Lower leg skin (tissue), 4 donors: ENCODE measurements at places on chromosomes 6 and 20. TPM values are rescaled to one million over a fixed set of nuclear protein-coding genes. Genes with fewer than 3 reads are reported as not detected.

- no peak for DNase-seq
These were observed 98.3 kb downstream of the SOD2 start for GRCh38 chr6:159594750-159595117.

DNA sequence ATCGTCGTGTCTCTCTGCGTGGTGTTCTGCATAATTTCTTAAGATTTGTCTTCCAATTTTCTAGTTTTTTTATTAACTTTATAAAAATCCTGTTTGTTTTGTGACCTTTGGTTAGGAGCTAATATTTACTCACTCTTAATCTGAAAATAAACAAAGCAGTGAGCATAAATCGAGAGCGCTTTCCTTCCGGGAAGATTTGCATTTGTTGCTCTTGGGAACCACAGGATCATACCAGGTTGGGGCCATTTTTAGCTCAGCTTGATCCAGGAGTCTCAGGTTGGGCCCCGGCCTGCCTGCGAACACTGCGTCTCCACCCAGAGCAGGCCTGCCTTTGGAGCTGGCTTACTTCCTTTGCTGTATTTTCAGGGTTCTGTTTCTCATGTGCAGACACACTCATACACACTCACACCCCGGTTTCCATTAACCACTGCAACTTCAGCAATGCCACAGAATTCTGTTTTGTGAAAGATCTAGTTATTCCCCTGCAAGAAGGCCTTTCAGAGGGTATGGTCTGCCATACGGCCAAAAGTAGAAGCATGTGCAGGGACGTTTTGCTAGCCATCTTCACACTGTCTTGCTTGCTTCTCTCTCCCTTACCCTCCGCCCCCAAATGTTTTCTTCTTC lies 17.3 kb downstream of the BPHL start:
- DNase-seq: no peak

The TMEM170B gene
- 1.8 TPM for total RNA-seq

GRCh38 chr6:114439411-114439810 lies 96.6 kb upstream of the HS3ST5 start:
- no peak for DNase-seq

The STMND1 gene
- 1.2 TPM for total RNA-seq

The SLCO4A1 gene
- 82.8 TPM for total RNA-seq

The CLPSL2 gene
- total RNA-seq: not detected

The RAB44 gene
- total RNA-seq: 0.65 TPM

- no peak for DNase-seq
These were observed 64.4 kb downstream of the PTPN1 start for GRCh38 chr20:50574586-50574985.

DNA sequence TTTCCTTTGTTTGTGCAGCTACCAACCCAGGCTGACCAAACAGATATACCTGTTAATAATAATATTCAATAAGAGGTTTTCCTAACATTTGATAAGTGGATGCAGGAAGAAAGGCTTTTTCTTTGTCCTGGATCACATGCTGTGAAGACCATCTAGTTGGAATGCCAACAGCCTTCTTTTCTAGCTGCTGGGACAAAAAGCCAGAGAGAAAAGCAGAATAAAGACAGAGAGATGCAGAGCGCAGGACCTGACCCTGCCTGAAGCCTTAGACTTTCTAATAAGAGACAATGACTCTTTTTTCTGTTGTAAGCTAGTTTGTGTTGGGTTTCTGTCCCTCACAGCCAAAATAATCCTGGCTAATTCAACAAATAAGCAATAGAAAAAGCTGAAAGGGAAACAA lies 308.2 kb downstream of the PHF3 start:
- DNase-seq: no peak

DNA sequence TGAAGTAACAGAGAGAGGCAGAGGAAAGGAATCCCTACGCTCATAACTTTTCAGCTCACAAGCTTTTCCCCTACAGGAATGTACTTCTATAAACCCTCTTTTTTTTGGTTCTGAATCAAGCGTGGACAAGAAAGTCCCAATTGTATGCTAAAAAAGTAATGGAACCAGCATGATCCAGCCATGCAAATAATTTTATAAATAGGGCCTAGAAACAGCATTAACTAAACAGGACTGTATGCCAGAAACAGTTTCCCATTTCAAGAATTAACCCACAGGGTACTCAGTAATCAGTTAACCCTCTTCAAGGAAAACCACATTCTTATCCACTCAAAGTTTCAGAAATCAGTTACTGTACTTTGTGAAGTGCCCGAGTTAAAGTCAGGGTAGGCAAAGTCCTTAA lies 87.0 kb upstream of the HMGCLL1 start:
- no peak for DNase-seq

GRCh38 chr20:9460518-9460917 lies 53.9 kb upstream of the LAMP5 start:
- no peak for DNase-seq

GRCh38 chr20:1577906-1578305 lies 20.4 kb upstream of the SIRPD start:
- DNase-seq: no peak

DNA sequence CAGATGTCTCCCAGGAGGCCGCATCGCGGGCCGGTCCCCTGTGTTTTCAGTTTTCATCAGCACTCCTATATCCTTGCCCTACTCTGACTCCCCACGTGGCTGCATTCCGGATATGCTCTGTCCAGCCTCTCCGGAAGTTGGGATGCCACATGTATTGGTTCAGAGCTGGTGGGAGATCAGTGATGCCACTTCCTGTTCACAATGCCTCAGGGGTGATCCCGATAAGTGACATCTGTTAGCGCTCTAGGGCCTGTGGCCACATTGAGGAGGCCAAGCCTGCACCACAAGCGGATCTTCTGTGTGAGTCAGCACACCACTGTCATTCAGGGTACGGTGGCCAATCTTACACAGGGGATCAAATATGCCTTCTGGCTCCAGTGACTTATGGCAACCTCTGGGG lies 57.8 kb downstream of the PPP1R3G start:
- DNase-seq: no peak

DNA sequence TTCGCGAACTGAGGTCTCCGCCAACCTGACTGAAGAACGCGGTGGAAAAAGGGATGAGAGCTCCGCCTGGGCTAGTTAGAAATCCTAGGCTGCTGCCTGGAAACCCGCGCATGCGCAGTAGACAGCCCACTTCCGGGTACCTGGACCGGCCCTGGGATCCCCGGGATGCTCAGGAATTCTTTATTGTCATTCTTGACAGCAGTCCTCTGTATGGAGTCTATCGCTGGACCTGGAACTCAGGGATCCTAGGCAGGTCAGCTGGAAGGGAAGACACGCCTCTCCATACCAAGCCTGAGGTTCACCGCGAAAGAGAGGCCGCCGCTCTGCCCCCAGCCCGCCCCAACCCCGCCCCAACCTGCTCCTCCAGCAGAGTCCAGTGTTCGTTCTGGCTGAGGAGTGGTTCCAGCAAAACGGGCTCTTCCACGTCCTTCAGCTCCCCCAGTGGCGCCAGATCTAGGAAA lies 1379.2 kb upstream of the DEFB115 start:
- no peak for DNase-seq

DNA sequence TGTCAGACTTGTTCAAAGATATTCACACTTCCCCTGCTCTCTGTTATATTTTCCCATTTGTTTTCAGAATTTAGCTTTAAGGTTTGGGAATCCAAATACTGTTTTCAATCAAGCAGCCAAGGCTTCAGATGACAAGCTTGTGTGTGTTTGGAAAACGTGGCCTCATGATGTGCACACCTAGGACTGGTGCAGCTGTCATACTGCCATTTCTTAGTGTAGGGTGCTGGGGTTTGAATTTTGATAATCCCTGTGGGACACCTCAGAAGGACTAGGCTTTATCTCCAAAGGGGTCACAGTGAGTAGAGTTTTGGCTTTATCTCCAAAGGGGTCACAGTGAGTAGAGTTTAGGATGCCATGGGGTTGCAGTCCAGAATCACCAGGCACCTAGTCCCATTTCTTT lies 65.3 kb upstream of the JAG1 start:
- no peak for DNase-seq

DNA sequence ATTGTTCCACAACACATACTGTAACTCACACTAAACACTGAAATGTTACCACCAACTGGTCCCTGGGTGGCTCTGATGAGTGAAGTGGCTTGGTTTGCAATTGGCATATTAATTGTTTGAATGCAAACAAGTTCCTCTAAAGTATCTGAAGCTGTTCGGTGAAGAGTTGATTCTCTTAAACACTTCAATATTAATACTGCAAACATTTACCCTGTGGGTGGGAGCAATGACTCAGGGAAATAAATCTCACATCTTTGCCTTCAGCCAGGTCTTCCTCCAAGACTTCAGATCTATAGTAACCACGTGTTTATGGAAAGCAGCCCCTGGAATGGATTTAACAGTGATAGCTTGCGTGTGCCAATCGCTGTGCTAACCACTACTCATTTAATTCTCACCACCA lies 176.0 kb downstream of the MAFB start:
- DNase-seq: no peak

DNA sequence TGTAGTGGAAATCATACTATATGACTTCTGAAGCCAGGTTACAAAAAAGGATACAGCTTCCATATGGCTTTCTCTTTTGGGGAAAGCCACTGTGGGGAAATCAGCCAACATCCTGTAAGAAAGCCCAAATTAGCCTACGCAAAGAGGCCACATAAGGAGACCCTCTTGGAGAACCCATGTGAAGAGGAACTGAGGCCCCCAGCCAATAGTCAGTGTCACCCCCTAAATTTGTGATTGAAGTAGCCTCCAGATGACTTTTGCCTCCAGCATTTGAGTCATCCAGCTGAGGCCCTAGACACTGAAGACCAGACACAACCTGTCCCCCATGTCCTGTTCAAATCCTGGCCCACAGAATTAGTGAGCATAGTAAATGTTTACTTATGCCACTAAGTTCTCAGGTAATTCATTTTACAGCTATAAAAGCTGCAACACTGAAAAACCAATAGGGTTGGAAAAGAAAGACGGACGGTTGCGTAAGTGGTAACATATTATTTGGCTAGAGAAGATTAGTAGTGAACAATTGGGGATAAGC lies 60.4 kb downstream of the HMGCLL1 start:
- no peak for DNase-seq

- DNase-seq: no peak
These were observed 127.5 kb upstream of the CCDC28A start for GRCh38 chr6:138645976-138646640.

GRCh38 chr20:38252292-38253288 lies 7.9 kb downstream of the KIAA1755 start:
- DNase-seq: no peak

- DNase-seq: no peak
These were observed 17.6 kb upstream of the EZR start for GRCh38 chr6:158836625-158837311.

DNA sequence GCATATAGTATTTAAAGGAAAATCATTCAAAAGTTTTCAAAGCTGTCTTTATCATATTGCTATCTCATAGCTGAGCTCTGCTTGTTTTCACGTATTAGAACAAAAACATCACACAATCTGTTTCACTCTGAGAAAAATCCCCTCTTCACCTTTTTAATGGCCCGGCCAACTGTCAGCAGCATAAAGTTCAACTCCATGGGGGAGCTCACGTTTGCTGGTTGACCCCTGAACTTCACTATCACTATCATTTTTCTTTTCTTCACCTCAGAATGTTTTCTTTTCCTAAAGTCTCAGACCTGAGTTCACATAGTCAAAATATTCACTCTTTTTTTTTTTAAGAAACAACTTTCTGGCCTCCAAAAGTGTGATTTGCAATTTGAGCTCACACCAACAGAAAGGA lies 374.4 kb upstream of the MARCKS start:
- no peak for DNase-seq

- DNase-seq: no peak
These were observed 58.7 kb upstream of the SLC2A12 start for GRCh38 chr6:134111062-134111677.

GRCh38 chr6:5674141-5674540 lies 332.6 kb downstream of the NRN1 start:
- DNase-seq: no peak

DNA sequence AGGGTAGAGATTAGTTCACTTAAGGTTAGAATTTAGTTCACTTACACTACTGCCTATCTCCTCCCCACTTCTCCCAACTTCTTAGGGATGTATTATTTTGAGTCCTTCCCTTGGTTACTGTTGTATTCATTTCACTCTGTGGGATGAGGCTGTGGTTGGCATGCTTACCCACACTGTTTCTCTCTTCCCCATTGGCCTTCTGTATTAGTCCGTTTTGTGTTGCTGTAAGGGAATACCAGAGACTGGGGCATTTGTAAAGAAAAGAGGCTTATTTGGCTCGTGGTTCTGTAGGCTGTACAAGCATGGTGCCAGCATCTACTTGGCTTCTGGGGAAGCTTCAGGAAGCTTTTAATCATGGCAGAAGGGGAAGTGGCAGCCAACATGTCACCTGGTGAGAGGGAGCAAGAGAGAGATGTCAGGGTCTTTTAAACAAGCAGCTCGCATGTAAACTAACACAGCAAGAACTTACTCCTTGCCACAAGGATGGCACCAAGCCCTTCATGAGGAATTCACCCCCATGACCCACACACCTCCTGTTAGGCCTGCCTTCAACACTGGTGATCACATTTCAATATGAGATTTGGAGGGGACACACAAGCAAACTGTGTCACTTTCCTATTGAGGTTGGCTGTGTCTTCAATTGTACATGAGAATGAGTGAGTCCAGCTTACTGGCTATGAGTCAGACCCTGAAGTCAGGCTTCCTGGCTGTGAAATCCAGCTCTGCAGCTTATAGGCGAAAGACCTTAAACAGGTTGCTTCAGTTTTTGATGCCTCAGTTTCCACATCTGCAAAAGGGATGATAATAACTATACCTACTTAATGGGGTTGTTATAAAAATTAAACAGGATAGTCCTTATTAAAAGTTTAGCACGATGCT lies 53.3 kb downstream of the SYNDIG1 start:
- DNase-seq: peak; percentile 17

GRCh38 chr20:1241456-1241855 lies 15.6 kb downstream of the RAD21L1 start:
- no peak for DNase-seq

GRCh38 chr6:130593200-130593599 lies 227.4 kb downstream of the TMEM200A start:
- no peak for DNase-seq

- no peak for DNase-seq
These were observed 46.4 kb downstream of the TAF4 start for GRCh38 chr20:62019144-62019805.

The RPN2 gene
- 128 TPM for total RNA-seq

The CFAP206 gene
- total RNA-seq: not detected

GRCh38 chr6:155024391-155025027 lies 29.4 kb downstream of the TIAM2 start:
- DNase-seq: no peak

The MMP24 gene
- total RNA-seq: 0.11 TPM

DNA sequence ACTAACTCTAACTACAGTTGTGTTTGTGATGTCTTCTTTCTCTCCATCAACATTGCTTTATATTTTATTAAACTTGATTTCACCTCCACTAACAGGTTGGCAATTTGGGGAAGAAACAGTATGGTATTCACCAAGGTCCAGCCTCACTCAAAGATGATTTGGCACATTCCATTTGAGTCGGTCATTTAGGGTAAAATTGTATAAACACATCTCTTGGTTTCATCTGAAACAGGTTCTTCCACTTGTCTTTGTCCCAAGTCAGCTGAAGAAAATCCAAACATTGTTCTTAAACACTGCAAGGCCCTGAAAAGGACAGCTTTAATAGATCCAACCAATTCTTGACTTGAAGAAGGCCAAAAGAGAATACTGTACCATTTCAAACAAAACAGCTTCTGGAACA lies 104.9 kb upstream of the NT5E start:
- no peak for DNase-seq

The SMIM13 gene
- total RNA-seq: 10.1 TPM

The ZFAND3 gene
- total RNA-seq: 32.3 TPM

GRCh38 chr20:62501801-62502495 lies 26.2 kb upstream of the GATA5 start:
- DNase-seq: no peak
